Coronary artery (tissue), 2 donors: ENCODE measurements at places on chromosomes 7 and 10.

DNA sequence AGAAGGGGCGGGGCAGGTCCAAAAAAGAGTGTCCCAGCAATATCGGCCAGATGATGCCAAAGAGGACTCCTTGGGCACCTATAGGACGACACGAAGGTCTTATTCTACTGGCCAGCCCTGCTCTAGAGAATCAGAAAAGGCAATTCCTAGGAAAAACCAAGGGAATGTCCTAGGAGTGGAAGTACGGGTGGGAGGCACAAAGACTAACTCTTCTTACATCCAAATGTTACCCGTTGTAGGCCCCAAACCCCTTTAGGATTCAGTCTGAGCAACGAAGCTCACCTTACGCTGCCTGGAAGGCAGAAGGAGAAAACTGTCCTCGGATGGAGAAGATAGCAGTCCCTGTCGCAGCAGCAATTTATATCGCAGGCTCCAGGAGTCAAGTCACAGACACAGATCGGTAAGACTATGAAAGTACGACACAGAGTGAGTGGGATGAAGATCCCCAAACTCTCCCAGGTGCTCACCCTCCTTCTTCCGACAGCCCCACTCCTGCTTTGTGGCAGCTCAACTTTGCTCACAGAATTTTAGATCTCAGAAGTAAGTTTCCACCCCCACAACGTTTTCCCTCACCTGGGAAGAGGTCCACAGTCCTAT lies 558 bp downstream of the TCTN3 start:
- no peak for DNase-seq

- DNase-seq = no peak
Measured at GRCh38 chr7:107582875-107583274, 2.8 kb downstream of the BCAP29 start.

DNA sequence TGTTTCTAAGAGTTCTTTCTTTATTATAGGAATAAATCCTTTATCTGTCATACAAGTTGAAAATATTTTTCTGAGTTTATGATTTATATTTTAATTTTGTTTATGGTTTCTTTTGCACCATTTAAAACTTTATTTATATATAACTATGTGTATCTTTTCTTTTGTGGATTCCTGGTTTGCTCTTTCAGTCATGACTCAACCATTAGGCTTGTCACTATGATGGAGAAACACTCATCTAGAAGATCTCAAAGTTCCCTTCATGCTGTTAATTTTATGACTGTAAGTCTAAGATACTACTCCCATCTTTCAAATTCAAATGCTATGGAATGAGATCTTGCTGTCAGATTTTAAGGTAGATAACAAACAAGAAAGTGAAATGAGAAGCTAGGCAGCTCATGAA lies 199.5 kb downstream of the INHBA start:
- DNase-seq = no peak

DNA sequence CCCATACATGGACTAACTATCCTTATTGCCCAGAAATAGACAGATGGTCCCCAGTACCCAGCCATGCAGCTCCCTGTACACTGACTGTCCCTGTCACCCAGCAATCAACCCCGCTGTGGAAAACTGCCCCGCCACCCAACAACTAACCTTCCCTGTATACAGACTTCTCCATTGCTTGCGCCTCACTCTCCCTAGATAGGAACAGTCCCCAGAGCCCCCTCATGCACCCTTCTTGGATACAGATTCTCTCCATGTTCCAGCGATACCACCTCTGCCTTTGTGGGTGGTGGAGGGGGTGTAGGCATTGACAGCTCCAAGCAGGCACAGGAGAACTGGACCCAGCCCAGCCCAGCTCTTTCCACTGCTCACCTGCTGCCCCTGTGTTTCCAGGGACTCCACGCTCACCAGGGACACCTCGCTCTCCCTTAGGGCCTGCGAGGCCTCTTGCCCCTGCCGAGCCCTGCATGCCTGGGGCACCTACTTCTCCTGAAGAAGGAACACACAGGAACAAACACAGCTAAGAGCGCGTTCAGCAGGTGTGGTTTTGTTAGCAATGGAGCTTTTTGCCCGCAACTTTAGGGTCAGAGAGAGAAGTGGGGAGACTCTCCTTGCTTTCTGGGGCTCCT lies 7.2 kb downstream of the SFTPD start:
- no peak for DNase-seq

DNA sequence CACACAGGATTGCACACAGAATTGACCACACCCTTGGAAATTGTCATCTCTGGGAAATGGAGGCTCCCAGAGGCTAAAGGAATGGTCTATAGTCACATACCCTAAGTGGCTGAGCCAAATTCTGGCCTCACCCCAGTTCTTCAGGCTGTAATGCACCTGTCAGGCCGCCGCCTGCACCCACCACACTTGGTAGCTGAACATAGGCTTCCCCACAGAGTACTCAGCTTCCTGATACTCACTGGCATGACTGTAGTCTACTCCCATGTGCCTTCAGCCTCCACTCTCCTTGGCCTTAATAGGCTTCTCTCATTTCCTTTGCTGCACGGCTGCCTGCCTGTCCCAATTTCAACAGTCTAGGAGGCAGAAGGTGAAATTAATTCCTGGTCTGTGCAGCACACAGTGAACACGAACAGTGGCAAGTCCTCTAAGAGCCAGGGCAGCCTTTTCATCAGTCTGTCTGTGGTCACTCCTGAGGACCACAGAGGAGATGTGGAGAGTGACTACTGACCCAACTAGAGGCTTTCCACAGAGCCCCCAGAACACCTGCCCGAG lies 42.5 kb downstream of the NUDCD3 start:
- no peak for DNase-seq

DNA sequence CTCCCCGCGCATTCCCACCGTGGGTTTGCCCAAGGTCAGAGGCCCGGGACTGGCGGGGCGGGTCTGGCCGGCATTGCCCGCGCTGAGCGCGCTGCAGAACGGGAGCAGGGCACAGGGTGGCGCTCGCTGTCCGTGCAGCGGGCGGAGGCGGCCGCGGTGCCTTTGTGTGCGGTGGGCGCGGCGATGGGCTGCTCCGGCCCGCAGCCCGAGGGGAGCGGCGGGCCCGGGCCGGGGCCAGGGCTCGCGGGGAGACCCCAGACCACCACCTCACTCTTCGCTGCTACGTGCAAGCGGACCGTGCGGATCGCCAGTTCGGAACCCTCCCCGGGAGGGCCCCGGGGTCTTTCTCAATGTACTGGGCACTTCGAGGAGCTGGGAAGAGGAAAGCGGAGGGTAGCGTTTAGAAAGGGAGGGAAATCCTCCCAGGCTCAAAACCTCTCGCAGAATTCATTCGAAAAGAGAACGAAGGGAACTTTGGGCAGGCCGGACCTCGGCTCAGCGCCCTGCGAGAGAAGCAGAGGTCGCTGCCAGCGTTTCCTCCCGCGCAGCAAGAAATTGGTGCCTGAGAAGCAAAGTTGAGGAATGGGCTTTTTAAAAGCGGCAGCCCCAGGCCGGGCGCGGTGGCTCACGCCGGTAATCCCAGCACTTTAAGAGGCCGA lies 8.5 kb downstream of the SP8 start:
- no peak for DNase-seq

- no peak for DNase-seq
Measured at GRCh38 chr10:24208661-24209431, at the start of gene KIAA1217. TSS of gene KIAA1217 (plus strand) at chr10:24209138. CDS start at chr10:24209194, 56 bp downstream.

- DNase-seq = no peak
Measured at GRCh38 chr10:36171953-36172940, 530.2 kb upstream of the FZD8 start.

DNA sequence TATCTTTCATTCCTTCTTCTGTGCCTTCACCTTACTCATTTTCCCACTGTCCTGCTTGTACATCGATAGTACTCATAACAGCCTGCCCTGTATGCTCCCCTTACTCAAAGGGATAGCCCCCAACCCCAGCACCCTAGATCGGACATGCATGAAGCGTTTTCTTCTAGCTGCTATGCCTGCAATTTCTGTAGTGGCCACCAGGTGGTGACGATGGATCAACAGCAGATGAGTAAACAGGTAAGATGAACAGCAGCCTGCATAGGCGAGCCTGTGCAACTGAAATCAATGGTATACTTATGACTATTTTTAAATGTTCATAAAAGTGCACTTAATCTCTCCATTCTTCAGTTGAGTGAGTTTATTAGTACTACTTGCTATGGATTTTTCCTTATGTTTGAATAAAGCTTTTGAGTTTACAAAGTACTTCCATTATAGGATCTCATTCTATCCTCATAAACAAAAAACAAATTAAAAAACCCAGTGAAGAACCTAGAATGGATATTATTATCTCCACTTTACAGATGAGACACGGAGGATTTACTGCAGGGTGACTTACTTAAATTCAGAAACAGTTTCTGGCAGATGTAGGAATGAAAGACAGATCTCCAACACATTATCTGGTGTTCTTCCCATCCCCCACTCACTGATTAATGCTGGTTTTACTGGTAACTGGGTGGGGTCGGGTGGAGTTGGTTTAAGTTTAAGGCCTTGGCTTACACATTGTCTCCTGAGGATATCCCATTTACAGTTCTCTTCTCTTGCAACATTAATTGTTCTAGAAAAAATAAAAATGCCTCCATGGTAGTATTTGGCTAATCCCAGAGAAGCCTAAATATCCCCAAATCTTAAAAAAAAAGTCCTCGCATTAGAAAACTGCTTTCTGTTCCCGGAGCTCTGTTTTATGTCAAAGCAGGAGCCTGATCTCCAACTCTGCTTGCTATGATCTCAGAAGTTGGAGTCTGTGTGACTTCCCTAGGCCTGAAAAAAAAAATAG lies 222.1 kb downstream of the GLI3 start:
- no peak for DNase-seq
